ENCODE measurements at places on chromosomes 12 and 14.

- no peak for DNase-seq
Measured at GRCh38 chr12:106296179-106296877, 6.2 kb upstream of the TCP11L2 start.

DNA sequence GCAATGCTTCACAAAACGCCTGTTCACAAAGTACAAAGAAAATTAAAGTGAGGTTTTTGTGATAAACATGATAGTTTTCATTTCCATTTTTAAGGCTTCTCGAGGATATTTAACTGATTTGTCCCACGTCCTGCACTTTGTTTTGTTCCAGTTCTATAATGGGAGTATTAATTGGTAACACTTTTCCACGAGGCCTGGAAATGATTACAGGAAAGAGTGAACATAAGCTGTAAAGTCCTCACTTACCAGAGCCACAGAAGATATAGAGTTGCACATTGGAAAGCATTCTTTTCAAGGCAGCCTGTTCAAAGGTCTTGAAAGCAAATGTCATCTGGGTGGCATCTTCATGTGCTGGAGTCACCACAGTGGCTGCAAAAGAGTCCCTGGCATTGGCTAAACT, 1236.6 kb downstream of the BCL11B start:
- no peak for DNase-seq

DNA sequence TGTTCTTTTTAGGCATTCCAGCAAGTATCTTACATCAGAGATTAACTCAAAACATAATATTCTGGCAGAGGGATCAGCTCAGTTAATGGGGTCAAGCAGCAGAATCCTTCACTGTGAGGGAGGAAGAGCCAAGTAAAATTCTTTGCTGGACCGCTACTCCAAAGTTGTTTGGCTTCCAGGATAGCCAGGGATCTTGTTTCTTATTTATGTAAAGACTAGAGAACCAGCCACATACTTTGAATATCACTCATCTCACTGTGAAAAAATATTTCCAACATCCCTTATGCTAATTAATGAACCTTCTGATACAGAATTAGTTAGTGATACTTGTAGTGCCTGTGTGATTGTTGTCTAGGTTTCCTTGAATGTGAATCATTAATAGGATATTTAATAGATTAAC, 94.2 kb downstream of the PLEKHA5 start:
- DNase-seq = no peak

GRCh38 chr12:59736359-59736758, 140.5 kb downstream of the SLC16A7 start:
- DNase-seq = no peak

DNA sequence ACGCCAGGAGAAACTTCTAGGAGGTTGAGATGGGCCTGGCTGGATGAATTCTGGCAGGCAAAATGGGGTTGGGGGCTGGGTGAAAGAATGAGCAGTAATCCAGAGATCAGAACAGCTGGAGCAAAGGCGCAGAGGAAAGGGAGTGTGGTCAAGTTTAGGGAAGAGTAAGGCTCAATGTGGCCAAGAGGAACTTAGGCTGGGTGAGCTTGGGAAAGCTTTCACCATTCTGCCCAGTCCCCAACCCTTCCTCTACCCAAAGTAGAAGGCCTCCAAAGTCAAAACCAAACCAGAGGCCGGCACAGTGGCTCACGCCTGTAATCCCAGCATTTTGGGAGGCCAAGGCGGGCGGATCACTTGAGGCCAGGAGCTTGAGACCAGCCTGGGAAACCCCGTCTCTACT, 10.2 kb upstream of the RABGGTA start:
- no peak for DNase-seq

DNA sequence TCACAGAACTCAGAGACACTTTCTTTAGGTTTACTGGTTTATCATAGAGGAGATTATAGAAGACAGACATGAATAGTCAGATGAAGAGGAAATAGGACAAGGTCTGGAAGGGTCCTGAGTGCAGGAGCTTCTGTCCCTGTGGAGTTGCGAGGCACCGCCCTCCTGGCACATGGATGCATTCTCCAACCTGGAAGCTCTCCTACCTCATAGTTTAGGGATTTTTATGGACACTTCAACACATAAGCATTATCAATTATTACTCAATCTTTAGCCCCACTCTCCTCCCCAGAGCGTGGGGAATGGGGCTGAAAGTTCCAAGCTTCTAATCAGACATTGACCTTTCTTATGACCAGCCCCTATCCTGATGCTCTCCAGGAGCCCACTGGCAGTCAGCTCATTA, 12.6 kb upstream of the KRT7 start:
- DNase-seq = no peak

GRCh38 chr12:102756530-102756929, 160.5 kb downstream of the PAH start:
- no peak for DNase-seq

GRCh38 chr12:71157601-71158233, at the start of gene TSPAN8:
Gene TSPAN8 (minus strand): TSS chr12:71157999. CDS start chr12:71157678, 321 bp downstream.
- DNase-seq = no peak

DNA sequence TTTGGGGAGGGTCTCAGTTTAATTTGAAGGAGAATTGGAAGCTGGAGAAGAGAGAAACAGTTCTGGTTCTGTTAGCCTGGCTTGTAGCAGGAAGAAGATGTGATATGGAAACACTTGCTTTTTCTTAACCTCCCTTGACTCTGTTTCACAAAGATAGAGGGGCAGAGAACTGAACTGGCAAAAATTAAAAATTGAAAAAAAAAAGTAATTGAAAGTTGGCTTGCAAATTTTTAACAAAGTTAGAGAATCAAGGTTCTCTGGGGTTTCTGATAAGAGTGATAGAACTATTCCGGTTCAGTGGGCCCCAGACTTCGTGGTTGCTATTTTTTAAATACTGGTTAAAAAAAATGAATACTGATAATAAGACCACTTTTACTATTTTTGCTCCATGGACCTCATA, 2.8 kb downstream of the CRADD start:
- DNase-seq = no peak

- DNase-seq = no peak
Measured at GRCh38 chr14:77180726-77181602, 634 bp upstream of the TMEM63C start.

DNA sequence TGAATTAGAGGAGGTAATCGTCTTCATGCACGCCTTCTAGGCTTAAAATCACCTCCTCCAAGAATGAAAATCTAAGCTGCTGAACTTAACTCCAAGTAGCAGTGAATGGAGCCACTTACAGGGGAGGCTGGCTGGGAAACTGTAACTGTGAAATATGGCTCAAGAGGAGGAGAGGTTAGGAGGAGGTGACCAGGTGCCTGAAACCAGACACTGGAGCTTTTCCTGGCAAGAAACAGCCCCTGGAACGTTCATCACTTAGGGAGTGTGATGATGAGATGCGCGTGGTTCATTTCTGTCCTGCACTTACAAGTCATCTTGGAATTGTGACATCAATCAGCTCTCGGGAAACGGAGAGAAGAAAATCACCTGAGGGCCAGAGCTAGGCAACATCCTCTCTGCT, 62.3 kb upstream of the TMEM132C start:
- DNase-seq = no peak

DNA sequence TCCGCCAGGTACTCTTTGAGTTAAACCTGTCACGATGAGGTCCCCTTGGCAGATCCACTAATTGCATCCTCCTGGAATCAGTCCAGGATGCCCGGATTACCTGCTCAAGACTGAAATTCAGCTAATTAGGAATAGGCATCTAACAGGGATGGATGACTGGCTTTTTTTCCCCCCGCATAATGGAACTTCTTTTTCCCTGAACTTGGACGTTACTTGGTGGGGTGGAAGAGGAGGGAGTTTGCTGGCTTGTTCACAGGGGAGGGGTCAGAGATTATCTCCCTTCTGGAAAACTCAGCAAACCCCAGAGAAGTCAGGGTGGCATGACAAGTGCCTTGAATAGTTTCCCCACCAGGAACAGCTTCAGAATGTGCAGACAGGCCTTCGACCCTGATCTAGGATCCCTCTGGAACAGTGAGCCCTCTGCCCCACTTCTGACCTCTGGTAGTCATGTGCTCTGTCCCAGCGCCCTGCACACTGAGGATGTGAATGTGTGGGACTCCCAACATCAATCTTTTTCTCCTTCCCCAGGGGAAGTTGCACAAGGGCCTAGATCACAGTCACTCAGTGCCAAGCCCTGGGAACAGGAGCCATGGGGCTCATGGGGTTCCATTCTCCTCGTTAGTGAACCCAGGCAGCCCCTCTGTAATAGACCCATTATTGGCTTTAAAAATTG, 142.5 kb downstream of the SMOC1 start:
- DNase-seq = no peak

DNA sequence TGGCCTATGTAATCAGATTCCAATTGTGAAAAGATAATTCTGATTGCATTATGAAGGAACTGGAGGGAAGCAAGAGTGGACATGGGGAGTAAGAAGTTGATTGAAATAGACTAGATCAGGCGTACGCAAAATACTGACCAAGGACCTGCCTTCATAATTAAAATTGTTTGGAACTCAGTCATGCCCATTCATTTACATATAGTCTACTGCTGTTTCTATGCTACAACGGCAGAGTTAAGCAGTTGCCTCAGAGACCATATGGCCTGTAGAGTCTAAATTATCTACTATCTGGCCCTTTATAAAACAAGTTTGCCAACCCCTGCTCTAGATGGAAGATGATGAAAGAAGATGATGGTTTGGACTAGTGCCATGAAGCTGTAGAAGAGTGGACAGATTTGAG, 170.0 kb upstream of the ARID2 start:
- DNase-seq = no peak

DNA sequence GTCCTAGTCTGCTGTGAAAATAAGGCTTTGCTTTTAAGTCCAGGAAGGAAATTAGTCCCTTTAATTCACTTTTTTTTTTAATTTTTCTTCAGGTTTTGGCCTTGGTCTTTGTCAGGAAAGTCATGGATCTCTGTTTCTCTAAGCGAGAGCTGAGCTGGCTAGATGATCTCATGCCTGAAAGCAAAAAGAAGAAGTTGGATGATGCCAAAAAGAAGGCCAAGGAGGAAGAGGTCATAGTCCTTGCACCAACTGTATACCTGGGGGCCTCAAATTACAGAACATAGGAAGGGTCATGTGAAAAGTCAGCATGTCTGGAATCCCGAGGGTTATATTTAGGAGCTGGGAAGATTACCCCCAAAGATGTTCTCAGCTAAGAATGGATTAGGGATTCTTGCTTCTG, 72.3 kb downstream of the SLC4A8 start:
- no peak for DNase-seq

- no peak for DNase-seq
Measured at GRCh38 chr14:56195223-56195622, 77.0 kb downstream of the PELI2 start.

DNA sequence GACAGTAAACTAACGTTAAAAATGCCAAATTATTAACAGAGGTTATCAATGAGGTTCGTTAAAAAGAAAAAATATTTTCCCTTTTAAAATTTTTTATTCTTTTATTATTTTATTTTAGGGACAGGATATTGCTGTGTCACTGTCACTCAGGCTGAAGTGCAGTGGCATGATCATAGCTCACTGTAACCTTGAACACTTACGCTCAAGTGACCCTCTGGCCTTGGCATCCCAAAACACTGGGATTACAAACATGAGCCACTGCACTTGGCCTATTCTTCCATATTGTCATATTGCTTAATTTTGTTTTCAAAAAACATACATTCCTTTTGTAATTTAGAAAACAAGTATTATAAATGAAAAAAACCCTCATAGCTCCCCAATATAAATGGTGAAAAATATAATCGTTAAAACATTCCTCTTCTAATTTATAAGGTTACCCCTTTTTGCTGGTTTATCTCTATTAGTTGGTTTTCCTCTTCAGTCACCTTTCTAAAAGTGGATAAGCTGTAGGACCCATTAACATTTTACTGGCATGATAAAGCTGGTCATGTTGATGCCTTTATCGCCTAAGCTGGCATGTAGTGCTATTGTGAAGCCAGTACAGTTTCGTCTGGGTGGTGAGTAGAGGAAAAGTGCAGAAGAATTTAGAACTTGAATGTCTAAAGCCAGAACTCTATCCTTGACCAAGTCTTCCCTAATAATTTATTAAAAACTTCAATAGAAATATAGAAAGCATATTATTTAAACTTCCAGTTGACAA, 27.6 kb downstream of the PDE3A start:
- DNase-seq = no peak

DNA sequence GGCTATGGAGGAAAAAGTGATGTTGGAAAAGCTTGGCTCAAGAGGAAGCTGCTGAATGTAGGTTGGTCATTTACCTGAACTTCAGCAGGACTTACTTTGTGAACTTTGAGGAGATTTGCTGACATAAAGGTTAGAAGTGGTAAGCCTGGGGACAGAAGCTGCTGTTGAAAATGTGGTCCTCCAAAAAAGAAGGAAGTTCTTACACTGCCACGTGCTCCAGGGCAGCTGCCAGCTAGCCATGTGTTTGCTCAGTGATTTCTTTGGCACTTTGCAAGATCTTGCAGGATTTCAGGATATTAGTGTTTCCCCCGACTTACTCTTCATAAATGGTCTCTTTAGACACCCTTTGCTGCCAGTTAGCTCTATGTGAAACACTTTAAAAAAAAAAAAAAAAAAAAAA, 14.8 kb upstream of the DYRK2 start:
- no peak for DNase-seq

- DNase-seq = no peak
Measured at GRCh38 chr14:104433401-104434213, 146.0 kb upstream of the C14orf180 start.

DNA sequence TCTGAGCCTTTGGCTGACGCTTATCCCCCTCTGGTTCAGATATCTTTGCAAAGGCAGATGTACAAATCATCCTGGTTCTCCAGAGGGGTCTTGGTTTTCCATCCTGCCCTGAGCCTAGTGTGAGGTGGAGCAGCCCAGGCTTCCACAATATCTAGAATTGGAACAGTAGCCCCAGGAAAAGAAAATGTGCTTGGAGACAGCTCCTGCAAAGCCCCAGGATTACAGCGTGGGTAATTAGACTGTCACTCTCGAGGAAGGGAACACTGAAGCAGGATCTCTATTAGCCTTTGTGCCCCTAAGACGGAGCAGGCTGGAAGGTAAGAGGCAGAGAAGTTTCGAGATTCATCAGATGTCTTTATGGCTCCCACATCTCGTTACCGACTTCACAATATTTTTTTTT, 59.4 kb downstream of the TMEM132C start:
- no peak for DNase-seq

GRCh38 chr14:45156067-45156466, 20.3 kb downstream of the FANCM start:
- DNase-seq = no peak

DNA sequence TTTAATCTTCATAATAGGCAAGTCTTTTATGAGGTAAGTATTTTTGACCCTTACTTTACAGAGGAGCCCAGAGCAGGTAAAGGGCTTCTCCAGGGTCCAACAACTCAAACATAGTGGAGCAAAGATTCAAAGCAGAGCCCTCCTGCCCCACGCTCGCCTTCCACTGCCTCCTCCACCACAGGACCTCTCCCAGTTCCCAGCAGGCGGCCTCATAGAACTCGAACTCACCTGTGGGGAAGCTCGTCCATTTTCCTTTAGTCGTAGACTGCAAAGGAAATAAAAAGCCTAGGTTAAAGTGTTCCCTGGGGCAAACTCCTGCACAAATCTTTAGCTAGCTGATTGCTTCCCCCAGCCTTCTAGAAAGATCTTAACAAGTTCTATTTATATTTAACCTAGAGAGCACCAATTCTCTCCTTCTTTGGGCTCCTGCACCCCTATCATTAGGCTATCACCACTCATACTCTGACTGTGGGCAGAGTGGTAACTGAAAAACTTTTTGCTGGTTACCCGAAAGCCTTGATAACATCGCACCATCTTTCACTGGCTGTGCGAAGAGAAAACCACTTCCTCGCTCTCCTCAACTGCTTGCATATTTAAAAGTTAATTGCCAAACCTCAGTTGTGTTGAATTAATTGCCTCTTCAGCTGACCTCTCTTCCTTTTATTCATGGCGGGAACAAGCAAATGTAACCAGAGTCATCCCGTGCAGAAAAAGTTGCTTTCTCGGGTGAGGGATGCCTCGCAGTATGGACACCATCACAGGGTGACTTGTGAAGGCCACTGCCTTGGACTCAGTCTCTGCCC, 299.6 kb downstream of the DPF3 start:
- no peak for DNase-seq

All from dorsolateral prefrontal cortex (tissue), 122 donors.